NCI-H1417 treated with DMSO at 0.1 percent for 48 hours (cell line): ENCODE measurements at places on chromosomes 16 and 17.

DNA sequence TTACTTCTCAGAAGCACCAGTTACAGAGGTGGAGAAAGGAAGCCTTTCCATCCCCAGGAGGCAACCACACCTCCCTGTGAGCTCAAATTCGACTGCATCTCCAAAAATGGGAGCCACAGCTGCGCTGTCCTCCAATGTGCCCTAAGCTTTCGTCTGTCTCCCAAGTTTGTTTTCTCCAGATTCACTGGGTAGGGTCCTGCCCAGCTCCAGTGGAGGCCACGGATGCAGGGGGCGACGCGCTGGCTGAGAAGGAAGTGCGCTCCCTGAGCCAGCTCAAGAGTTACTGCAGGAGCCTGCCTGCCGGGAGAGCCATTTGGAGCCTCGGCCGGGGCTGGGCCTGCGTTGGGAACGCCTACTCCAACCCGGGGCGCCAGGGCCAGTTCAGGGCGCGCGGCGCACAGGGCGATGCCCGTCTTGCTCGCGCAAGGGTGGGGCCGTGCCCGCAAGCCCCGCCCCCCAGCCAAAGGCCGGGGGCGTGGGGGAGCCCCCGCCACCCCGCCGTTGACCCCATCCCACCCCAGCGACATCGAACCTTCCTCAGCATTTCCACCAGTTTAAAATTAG is 19.5 kb downstream of the SIAH1 start:
- no peak for DNase-seq

DNA sequence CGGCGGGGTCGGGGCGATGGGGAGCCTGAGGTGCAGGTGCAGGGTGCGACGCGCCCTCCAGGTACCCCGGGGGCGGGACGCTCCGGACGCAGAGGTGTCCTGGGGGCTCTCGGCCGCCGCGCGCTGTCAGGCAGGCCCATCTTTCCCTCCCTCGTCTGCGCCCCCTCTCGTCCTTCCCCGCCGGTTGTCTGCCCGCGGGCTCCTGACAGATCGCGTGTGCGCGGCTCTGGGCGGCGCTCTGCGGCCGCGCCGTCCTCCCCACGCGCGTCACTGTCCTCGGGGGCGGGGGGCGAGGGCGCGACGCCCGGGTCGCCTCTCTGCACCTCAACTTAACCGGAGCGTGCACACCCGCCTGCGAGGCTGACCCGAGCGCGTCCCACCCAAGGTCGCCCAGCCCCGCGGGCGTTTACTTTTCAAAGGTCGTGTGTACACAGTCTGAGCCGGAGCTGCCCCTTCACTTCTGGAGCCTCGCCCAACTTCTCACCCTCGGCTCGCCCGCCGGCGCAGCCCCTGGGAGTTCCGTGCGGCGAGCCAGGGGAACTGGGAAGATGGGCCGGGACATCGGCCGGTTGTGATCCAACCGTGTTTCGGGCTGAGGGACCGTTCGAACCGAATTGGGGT is 512 bp downstream of the AKAP1 start:
- DNase-seq: peak; percentile 4

DNA sequence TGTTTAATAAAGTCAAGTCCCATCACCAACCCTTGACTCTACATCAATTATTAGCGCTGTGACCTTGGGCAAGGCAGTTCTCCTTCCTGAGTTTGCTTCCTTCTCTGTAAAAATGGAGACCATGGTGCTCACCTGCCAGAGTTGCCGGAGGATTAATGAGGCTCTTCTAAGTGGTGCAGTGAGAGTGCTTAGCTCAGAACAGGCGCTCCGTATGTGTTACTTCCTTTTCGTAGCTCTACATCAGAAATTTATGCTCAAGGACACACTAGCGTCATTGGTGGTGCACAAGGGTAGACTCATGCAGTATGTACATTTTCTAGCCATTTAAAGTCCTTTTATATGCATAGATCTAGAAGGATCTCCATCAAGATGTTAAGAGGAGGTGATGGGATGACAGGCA is 17.4 kb upstream of the CMIP start:
- no peak for DNase-seq

DNA sequence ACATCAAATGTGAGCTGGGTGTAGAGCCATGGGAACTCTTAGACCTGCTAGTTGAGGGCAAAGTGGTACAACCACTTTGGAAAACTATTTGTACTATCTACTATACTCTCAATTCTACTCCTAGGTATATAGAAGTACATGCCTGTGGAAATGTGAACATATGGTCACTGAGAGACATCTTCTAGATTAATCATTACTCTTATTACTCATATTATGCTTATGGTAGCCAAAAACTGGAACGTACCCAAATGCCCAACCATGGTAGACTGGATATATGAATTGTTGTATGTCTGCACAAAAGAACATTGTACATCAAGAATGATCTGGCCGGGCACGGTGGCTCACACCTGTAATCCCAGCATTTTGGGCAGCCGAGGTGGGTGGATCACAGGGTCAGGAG is 2.7 kb downstream of the WDR45B start:
- no peak for DNase-seq

GRCh38 chr16:81917375-81917774 is 93.9 kb downstream of the SDR42E1 start:
- no peak for DNase-seq
